Breast epithelium (tissue), 4 donors: ENCODE measurements at places on chromosomes 13 and 19.

DNA sequence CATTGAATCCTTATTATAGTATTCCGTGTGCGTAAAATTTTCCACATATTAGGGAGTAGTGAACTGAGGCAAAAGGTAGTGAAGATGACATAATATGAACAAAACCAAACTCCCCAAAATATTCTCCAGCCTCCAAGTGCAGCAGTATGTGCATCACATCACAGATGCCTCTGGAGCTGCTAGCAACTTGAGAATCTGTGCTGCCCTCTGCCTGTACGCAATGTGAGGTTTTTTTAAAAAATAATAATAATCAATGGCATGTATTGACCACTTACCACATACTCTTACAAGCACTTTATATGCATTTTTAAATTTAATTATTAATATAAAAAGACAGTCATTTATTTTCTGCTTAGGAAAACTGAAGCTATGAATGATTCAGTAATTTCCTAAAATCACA is 583.0 kb upstream of the SPRY2 start:
- DNase-seq = no peak
- H3K4me1 ChIP-seq = no peaks in the 10 kb centered on the region
- H3K4me3 ChIP-seq = no peak overlapping the region
- H3K27ac ChIP-seq = no peak overlapping the region
- no peaks in the 10 kb centered on the region for H3K36me3 ChIP-seq

DNA sequence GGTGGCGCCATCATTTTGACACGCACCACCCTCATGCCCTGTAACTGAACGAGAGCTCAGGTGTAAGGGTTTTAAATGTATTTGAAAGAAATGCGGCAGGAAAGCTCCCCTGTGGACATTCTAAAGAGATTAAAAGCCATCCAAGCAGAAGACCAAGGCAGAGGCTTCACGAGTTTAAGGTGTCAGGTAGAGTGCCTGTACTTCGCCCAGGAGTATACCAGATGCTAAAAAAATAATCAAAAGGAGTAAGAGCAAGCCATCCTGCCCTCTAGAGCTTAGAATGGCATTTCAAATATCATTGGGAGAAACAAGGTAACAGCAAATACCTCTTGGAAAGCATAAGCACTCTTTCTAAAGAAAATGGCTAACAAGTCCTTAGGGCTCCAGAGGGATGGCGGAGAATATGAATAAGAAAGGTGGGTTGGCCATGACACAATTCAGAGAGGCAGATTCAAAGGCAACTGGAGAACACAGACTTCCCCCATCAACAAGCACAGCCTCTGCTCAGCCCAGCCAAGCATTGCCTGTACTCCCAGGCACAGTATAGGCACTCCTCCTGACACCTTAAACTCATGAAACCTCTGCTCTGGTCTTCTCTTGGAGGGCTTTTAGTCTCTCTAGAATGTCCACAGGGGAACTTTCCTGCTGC is 447.6 kb downstream of the SUCLA2 start:
- no peaks in the 10 kb centered on the region for H3K27me3 ChIP-seq
- H3K4me3 ChIP-seq = no peak overlapping the region
- no peaks in the 10 kb centered on the region for H3K4me1 ChIP-seq
- H3K36me3 ChIP-seq = no peaks in the 10 kb centered on the region
- no peak overlapping the region for H3K27ac ChIP-seq
- DNase-seq = no peak

DNA sequence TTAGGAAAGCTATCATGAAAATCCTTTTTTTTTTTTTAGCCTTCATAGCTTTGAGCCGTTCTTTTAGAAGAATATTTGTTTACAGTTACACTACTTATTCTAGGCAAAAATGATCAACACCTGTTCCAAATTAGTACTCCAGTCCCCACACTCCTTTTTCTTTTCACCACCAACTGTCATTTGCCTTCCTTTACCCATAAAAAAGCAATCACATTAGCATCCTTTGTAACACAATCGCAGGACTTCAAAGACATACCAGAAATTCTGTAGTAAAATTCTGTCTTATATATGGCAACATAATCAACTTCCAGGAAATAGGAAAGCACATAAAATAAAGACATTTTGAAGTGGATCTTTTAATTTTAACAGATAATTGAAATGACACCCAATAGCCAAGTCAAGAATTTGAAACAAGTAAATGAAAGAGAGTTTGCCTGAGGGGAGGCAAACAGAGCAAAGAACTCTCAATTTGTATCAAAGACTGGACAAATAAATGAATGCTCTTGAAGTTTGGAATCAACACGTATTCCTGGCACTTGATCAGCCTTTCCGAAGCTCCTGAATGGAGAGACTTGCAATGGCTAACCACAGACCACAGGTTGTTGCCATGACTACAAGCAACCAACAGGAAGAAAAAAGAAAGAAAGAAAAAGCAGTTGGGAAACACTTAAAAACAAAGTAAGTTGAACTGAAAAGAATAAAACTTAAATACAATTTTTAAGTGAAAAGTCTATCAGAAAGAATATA is 206.8 kb downstream of the PCDH9 start:
- no peaks in the 10 kb centered on the region for H3K27me3 ChIP-seq
- no peaks in the 10 kb centered on the region for H3K36me3 ChIP-seq
- H3K4me1 ChIP-seq = no peaks in the 10 kb centered on the region
- no peak overlapping the region for H3K4me3 ChIP-seq
- H3K27ac ChIP-seq = no peak overlapping the region

DNA sequence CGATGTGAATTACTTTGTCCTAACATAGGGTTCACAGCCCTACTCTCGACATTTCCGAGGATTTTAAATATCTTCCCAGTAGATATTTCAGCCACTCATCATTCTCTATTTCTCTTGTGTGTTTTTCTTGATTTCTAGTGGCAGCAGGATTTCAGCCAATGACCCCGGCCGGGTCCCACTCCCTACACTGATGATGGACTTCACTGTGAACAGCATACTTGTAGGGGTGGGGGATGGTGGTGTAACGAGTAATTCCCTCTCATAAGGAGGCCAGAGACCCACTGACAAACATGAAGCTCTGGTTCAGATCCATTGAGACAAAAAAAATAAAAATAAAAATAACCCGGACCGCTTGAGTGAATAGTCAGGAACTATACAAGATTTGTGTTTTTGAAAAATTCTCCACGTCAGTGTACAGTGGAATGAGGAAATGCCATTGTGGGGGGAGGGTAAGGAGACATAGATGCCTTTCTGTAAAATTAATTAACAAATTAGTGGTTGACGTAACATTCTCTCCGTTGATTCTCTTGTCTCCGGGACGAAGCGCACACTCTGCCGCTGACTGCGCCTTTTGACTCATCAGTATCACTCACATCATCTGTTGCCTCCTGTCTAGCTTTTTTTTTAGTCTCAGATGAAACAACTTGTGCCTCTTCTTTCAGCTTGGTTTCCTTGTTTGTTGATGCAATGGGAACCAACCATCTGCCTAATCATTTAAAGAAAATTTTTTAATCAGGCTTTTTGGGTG is 48.8 kb upstream of the IRS2 start:
- H3K36me3 ChIP-seq = no peaks in the 10 kb centered on the region
- no peak overlapping the region for H3K27ac ChIP-seq
- no peak overlapping the region for H3K4me3 ChIP-seq

DNA sequence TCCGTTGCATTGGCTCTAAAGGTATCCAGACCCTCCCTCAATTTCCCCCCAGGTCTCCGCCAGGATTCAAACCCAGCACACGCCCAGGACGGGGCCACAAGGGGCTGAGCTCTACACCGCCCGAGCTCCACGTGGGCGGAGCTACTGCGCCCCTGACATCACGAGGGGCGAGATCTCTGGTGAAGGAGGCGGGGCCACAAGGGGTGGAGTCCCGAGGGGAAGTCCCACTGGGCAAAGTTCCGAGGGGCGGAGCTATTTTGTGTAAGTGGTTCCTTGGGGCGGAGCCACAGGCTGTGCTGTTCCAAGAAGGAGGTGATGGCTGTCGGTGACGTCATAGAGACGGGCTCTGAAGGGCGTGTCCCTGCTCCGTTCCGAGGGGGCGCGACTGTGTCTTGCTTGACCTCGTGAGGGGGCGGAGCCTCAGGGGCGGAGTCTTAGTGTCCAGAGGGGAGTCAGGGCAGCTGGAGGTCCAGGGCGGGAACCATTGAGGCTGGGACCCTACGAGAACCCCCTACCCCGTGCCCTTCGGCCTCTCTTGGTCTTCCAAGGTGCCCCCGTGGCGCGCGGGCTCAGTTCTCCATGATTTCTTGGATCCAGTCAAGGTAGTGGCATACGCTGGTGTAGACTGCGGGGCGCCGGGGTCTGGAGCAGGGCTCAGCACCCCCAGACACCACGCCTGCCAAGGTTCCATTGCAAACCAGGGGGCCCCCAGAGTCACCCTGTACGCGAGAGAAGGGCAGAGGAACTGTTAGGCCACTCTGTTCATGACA is 1.3 kb upstream of the KLK8 start:
- no peaks in the 10 kb centered on the region for H3K36me3 ChIP-seq
- peak overlapping the region; percentile 71 for H3K27ac ChIP-seq
- peak overlapping the region; percentile 63 for H3K4me3 ChIP-seq
- H3K27me3 ChIP-seq = peaks cover 12% of the 10 kb centered on the region
- H3K4me1 ChIP-seq = no peaks in the 10 kb centered on the region

GRCh38 chr13:21033212-21033840 is 28.1 kb downstream of the LATS2 start:
- peaks cover 16% of the 10 kb centered on the region for H3K4me1 ChIP-seq
- peak; percentile 82 for DNase-seq

DNA sequence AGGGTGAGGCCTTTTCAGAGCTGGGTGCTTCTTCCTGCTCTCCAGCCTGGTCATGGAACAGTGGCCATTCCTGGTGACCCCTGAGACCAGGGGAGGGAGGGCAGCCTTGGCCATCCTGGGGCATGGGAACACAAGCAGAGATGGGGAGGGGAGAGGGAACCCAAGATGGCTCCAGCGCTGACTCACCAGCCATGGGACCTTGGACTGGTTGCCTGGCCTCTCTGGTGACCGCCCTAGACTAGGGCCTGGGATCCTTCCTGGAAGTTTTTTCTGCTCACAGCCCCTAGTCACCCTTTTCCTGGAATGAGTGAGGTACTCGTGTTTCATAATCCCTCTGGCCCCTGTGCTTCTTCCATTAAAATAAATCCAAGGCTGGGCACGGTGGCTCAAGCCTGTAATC is 3.3 kb upstream of the OPA3 start:
- no peaks in the 10 kb centered on the region for H3K36me3 ChIP-seq
- H3K4me1 ChIP-seq = no peaks in the 10 kb centered on the region
- no peak for DNase-seq
- no peak overlapping the region for H3K27ac ChIP-seq
- no peak overlapping the region for H3K4me3 ChIP-seq

DNA sequence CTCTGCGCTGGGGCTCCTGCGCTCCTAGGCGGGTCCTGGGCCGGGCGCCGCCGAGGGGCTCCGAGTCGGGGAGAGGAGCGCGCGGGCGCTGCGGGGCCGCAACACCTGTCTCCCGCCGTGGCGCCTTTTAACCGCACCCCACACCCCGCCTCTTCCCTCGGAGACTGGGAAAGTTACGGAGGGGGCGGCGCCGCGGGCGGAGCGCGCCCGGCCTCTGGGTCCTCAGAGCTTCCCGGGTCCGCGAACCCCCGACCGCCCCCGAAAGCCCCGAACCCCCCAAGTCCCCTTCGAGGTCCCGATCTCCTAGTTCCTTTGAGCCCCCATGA is at the start of gene GJB2:
Gene GJB2, minus strand, starts transcription at position 103 of the 326 bp plus-strand sequence. CDS start 3,357 bp downstream, outside the sequence.
- H3K4me3 ChIP-seq = peak within 1 kb of the TSS; percentile 50
- H3K27ac ChIP-seq = no peak within 1 kb of the TSS
- peaks cover 10% of the 10 kb centered on the region for H3K4me1 ChIP-seq

DNA sequence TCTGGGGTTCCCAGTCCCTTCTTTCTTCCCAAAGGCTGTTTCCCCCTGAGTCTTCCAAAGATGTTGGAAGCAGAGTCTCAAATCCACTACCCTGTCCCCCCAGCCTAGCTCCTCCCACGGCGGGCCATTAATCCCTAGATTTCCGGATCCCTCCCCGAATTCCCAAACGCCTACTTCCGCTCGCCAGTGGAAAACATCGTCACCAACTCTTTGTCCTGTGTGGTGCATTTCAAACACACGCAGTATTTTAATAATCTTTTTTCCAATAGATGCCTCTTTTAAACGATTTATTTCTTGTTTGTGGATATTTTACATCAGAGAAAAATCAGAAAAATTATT is 610 bp downstream of the ZNF791 start:
- H3K4me1 ChIP-seq = no peaks in the 10 kb centered on the region
- H3K27ac ChIP-seq = peak overlapping the region; percentile 100
- H3K36me3 ChIP-seq = no peaks in the 10 kb centered on the region
- peak overlapping the region; percentile 100 for H3K4me3 ChIP-seq

DNA sequence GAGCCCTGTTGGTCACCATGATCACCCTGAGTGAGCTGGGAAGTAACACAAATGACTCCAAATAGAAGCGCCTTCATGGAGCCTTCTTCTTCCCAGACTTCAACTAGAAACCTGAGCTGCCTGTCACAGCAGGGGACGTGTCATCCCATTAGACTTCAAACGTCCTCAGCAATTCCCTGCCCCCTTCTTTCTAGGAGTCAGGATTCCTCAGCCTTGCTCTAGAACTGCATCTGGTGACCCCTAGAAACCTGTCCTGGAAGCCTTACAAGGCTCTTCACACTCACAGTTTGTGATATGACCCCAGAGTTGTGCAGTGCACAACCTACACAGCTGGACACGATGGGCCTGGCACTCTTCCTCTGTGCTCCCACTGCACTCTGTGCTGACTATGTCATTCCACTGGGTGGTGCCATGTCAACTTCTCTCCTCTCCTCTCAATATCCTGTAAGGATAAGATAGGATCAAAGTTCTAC is 23.6 kb upstream of the TTYH1 start:
- H3K27me3 ChIP-seq = peaks cover 42% of the 10 kb centered on the region
- H3K36me3 ChIP-seq = no peaks in the 10 kb centered on the region
- no peak for DNase-seq
- H3K4me3 ChIP-seq = no peak overlapping the region
- H3K27ac ChIP-seq = no peak overlapping the region
- no peaks in the 10 kb centered on the region for H3K4me1 ChIP-seq

GRCh38 chr13:48977286-48977625 is 1.5 kb downstream of the FNDC3A start:
- H3K4me3 ChIP-seq = peak overlapping the region; percentile 92
- H3K27ac ChIP-seq = peak overlapping the region; percentile 99
- no peak for DNase-seq
- peaks cover 16% of the 10 kb centered on the region for H3K4me1 ChIP-seq

DNA sequence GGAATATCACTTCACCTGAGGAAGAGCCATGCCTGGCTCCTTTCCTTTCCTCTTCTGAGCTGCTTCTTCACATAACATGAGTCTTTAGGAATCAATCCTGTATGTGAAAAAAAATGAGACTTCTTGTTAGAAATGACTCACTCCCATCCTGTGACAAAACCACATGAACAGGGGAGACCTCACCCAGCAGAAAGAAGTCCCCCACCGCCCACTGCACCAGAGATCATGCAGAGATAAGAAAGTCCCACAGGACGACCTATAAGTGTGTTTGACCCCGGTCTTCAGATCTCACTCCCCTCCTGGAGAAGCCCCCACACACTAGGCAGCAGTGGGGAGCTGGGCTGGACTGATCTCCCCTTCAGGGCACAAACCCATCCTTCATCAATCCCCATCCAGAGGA is 7.8 kb downstream of the ZNF600 start:
- no peaks in the 10 kb centered on the region for H3K4me1 ChIP-seq
- H3K27ac ChIP-seq = no peak overlapping the region
- no peak for DNase-seq
- H3K4me3 ChIP-seq = no peak overlapping the region
